SW480 (cell line): ENCODE measurements at places on chromosomes 16 and 17.

GRCh38 chr16:86045591-86045971 lies 146.6 kb downstream of the IRF8 start:
- DNase-seq, result no peak

- DNase-seq, result no peak
Observed at GRCh38 chr16:17469011-17469740, 1.6 kb downstream of the XYLT1 start.

- no peak for DNase-seq
Observed at GRCh38 chr17:4209611-4210010, 54.2 kb downstream of the ANKFY1 start.

GRCh38 chr17:58156839-58157803 lies 8.9 kb downstream of the OR4D1 start:
- DNase-seq, result no peak

GRCh38 chr16:50400967-50401348 lies 32.2 kb upstream of the BRD7 start:
- no peak for DNase-seq

GRCh38 chr17:56481659-56482058 lies 111.8 kb upstream of the NOG start:
- no peak for DNase-seq

DNA sequence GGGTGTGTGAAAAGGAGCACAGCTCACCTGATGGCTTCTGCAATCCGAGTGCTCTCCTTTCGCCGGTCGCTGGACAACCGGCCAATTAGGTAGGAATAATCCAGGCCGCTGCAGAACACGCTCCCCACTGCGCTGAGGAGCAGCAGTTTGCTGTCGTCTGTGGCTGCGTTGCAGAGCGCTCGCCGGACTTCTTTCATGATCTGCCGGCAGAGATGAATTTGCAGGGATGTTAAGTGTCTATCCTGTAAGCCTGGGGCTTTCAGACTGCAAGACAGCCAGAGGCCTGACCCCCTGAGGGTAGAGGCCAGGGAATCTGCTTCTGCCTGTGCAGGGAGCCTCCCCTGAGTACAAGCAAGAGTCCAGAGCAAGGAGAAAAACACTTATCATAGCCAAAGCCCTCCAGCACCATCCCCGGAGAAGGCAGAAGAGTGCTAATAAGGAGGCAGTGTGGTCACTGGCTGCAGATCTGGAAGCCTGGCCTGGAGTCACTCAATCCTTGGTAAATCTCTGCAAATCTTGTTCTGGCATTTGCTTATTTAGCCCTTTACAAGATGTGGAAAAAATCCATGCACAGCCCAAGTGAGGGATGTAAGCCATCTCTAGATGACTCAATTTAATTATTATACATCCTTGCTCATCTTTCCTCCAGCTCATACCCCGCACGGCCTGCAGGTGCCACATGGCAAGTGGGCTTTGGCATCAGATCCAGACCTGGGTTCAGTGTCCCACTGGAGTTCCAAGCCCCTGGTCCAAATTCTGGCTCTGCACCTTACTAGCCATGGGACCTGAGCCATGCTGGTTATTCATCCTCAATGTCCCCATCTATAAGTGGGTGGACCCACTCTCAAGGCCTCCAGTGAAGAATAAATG lies 80.2 kb downstream of the DYNLRB2 start:
- DNase-seq, result no peak

DNA sequence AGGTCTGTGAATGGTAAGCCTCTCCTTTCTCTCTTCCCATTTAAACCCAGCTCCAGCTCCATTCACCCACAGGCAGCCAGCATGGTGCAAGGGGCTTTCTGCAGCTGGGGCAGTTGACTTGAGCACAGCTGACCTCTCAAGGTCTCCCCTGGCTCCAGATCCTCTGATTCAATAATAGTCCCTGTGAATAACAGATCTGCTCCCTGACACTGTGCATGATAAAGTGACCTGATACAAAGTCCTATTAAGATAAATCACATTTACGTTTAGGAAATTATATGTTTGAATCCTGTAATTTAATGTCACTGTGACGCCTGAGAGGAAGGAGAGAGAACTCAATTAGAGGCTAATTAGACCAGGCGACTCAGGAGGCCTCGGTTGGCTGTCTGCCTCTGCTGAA lies 540.4 kb upstream of the CDH11 start:
- DNase-seq, result no peak

DNA sequence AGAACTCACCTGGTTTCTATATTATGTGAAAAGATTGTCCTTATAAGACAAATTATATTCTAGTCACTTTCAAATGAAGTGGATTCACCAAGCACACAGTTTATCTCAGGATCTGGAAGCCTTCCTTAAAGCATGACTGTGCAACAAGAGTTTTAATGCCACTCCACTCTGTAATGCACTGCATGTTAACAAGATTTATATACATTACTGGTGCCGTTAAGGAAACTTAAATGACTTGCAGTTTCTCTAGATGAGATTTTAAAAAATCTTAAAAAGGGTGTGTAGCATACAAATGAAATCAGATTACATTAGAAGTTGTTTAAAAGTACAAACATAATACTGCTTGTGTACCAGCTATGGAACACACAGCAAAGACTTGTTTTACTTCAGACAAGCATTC lies 150.8 kb downstream of the SNX11 start:
- DNase-seq, result no peak

GRCh38 chr17:74745548-74746177 lies 2.8 kb upstream of the NHERF1 start:
- DNase-seq, result no peak

- DNase-seq, result no peak
Observed at GRCh38 chr16:5032748-5033167, 977 bp downstream of the NAGPA start.

DNA sequence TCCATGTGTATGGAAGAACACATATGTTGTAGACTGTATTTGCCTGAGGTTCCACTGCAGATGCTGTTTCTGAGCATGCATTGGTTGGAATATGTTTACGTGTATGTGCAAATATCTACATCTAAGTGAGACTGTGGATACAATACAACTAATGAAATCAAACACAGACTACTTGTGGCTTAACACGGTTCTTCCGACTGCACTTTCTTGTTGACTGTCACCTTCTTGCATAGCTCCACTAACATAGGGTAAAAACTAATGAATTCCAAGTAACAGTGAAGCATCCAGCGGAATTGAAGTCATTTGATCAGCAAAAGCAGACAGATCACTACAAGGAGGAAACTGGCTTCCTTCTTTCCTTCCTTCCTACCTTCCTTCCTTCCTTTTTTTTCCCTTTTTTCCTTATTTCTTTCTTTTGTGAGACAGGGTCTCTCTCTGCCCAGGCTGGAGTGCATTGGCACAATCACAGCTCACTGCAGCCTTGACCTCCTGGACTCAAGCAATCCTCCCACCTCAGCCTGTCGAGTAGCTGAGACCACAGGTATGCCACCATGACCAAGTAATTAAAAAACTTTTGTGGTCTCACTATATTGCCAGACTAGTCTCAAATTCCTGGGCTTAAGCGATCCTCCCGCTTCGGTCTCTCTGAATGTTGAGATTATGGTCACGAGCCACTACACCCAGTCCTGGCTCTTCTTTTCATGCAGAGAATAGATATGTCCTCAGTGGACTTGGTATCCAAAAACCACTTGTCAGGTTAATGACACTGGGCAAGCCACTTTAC lies 22.0 kb upstream of the CCL1 start:
- DNase-seq, result peak; percentile 20

GRCh38 chr17:28524476-28525424 lies 18.6 kb downstream of the FOXN1 start:
- peak; percentile 51 for DNase-seq

DNA sequence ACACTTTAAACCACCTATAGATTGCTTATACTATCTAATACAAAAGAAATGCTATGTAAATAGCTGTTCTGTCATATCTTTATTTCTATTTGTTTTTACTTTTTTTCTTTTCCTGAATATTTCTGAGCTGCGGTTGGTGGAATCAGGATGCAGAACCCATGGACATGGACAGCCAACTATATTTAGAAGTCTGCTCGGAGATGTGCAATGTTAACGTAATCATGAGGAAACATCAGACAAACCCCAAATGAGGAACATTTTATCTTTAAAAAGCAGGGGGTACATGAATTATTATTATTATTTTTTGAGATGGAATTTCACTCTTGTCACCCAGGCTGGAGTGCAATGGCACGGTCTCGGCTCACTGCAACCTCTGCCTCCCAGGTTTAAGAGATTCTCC lies 31.4 kb upstream of the GHDC start:
- DNase-seq, result no peak

GRCh38 chr16:12009922-12010321 lies 33.4 kb downstream of the SNX29 start:
- DNase-seq, result no peak

DNA sequence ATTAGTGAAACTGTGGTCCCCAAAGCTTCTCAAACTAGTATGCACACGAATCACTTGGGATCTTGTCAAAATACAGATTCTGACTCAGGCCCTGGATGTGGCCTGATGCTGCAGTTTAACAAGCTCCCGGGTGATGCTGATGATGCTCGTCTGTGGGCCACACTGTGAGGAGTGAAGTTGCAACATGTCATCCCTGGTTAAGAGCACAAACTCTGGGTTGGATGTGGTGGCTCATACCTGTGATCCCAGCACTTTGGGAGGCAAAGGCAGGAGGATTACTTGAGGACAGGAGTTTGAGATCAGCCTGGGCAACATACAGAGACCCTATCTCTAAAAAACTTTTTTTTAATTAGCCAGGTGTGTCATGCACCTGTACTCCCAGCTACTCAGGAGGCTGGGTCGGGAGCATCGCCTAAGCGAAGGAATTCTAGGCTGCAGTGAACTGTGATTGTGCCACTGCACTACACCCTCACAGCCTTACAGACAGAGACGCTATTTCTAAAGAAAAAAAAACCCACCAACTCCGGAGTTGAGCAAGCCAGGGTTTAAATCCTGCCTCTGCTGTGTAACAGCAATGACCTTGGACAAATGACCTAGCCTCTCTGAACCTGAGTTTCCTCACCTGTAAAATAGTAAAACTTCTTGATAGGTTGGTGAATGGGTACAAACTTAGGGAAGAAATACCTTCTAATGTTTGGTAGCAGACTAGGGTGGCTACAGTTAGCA lies 24.4 kb upstream of the ABAT start:
- no peak for DNase-seq

- no peak for DNase-seq
Observed at GRCh38 chr17:81866440-81867169, 4.5 kb downstream of the ARHGDIA start.

- DNase-seq, result no peak
Observed at GRCh38 chr17:27912964-27913363, 19.8 kb upstream of the LYRM9 start.

- DNase-seq, result peak; percentile 37
Observed at GRCh38 chr17:68437979-68438822, 19.1 kb downstream of the WIPI1 start.

GRCh38 chr17:1907909-1908698 lies 78.3 kb downstream of the RPA1 start:
- DNase-seq, result no peak

DNA sequence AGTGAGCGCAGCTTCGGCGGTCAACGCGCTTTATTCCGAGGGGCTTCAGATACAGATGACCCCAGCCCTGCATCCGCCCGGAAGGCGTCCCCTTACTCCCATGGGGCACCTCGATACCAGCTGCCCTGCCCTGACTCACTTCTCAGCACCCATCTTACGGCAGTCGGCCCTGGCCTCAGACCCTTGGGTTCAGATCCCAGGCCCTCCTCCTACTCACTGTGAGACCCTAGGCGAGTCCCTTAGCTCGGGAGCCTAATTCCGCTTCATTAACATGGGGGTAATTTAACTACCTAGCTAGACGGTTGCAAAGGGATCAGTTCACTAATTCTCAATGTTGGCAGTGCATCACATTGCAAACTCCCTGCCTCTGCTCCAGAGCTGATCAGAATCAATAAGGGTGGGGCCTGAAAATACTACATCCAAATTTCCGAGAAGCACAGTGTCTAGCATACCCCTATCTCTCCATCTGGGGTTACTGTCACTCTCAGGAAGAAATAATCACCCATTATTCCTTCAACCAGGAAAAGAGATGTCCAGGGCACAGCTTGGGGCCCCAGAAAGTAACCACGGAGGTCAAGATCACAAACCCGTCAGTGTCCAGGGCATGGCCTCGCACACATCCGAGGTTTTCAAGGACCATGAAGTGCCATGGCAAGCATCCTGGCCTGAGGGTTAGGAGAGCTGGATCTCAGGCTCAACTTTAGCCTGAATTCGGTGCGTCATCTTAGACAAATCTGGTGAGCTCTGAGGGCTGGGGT lies 415 bp upstream of the FLOT2 start:
- DNase-seq, result peak; percentile 28

GRCh38 chr16:53530046-53530445 lies 27.0 kb upstream of the AKTIP start:
- DNase-seq, result no peak

DNA sequence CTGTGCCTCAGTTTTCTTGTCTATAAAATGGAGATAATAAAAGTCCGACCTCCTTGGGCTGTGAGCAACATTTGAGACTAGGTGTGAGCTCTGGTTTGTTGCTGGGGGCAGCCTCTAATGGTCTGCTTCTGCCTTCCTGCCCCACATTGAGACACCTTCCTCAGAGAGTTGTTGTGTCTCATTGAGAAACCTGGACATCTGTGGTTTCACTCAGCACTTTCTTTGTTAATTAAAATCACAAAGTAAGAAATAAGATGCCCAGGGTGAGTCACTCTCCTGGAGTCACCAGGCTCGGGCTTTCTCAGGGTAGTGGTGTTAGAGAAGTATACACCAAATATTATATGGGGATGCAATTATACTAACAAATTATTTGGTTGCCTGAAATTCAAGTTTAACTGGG lies 389.2 kb upstream of the SALL1 start:
- no peak for DNase-seq

- no peak for DNase-seq
Observed at GRCh38 chr17:30340801-30341356, 7.0 kb upstream of the TMIGD1 start.

GRCh38 chr17:50147841-50148225 lies 2.6 kb downstream of the PPP1R9B start:
- DNase-seq, result no peak

DNA sequence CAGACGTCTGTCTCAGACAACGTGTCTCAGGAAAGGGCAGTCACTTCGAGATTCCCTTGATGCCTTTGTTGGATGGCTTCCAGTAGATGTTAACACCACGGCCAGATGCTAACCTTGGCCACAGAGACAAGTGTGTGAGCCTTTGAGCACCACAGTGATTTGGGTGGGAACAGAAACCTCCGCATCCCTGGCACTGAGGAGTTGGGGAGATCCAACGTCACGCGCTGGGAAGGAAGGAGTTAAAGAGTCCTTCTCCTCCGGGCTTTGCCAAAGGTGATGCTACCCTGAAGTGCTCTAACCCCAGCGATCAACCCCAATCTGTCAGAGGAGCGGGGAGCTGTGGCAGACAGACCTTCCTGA lies 3.0 kb upstream of the ABR start:
- no peak for DNase-seq

- no peak for DNase-seq
Observed at GRCh38 chr17:4554441-4554996, 665 bp downstream of the MYBBP1A start.

DNA sequence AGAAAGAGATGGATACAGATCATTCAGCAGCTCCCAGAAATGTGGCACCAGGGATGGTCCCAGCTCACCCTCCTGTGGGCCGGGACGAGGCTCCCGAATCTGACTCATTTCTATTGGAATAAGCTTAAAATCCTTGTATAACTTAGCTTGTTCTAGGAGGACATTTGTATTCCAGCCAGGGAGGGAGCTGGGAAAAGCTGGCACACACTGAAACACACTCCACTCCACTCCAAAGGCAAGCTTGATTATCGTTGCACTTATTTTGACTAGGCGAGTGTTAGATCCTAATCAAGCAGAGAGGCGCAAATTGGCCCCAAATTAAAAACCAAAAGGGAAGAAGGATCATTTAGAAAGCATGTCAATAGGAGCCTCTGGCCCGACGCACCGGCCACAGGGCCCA lies 339.5 kb downstream of the HS3ST4 start:
- no peak for DNase-seq
